ENCODE measurements at places on chromosomes 7 and 10.

DNA sequence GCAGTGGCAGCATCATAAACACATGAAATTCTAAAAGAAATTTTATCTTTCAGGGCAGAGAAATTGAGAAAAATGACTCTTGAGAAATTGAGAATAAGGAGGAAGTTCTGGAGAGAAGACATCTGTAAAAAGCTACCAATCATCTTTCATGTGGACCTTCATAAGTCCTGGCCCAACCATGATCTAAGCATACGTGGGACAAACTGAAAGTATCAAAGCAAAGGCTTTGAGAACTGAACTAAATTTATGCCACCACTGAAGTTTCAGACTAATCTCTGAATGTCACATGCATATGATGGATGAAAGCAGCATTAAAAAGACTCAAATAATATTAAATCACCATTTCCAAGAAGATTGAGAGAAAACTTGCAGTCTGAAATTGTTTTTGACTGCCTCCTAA lies 1502.8 kb upstream of the LRRTM3 start:
- DNase-seq = no peak

DNA sequence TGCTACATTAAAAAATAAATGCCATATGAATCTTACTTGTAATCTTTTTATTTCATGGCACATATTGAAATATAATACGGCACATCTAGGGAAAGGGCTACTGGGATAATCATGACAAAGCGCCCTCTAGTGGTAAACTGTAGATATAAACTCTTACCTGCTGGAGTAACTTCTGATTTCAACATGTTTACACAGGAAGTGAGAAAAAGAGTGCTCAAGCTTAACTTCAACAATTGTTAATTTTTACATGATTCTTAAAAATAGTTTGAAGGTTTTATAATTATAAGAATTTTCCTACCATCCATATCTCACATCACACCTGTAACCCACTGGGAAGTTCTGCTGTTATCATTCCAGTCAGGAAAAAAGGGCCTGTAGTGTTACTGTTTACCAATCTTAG lies 2.0 kb upstream of the HEPACAM2 start:
- DNase-seq = no peak

DNA sequence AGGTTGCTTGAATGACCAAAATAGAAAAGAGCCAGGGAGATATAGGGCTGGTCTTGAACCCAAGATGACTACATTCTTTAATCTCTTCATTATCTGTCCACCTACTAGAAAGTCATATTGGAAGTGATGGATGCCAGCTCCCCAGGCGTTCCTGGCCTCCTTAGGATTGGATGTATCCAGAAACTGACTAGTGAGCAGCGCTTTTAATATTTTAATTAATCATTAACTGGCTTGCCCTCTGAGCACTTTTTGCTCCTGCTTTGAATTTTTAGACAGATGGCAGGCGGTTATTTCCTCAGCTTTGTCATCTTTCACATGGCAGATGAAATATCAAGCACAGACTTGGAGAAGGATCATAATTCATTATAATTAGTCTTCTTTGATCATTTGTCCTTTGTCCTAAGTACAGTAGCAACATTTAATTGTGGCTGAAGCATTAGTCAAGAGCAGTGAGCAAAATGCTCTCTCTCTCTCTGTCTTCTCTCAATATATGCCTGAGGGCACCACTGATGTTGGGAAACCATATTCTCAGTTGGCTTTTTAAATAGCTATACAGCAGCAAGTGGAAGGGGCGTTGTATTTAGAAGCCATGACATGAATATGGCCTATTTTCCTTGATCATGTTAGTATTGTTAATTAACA lies 588.0 kb downstream of the NRG3 start:
- no peak for DNase-seq

- DNase-seq = no peak
Measured at GRCh38 chr10:60848126-60848525, 69.8 kb downstream of the CDK1 start.

DNA sequence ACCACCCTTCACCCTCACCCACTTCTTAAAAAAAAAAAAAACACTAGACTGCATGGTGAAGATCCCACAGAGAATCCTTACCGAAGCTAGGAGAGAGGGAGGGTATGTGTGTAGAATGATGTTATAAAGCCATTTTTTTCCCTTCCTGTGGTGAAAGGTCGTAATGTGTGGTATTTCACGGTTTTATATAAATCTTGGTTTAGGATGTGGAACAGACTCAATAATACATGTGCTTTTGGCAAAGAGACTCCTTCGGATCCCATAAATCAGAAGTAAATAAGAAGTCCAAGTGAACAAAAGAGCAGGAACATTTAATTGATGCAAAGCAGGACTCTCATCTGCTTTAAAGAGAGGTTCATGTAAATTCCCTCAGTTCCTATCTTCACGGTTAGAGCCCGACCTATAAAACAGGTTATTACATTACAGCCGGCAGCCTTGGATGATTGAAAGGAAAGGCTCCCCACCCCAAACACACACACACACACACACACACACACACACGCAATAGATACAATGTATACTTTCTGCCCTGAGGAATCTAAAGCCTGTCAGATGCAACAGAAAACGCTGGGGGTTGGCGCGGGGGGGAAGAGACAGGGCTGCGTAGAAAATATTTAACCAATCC lies 8.8 kb downstream of the DLX5 start:
- no peak for DNase-seq

GRCh38 chr7:21999896-22000295 lies 54.2 kb upstream of the CDCA7L start:
- no peak for DNase-seq

DNA sequence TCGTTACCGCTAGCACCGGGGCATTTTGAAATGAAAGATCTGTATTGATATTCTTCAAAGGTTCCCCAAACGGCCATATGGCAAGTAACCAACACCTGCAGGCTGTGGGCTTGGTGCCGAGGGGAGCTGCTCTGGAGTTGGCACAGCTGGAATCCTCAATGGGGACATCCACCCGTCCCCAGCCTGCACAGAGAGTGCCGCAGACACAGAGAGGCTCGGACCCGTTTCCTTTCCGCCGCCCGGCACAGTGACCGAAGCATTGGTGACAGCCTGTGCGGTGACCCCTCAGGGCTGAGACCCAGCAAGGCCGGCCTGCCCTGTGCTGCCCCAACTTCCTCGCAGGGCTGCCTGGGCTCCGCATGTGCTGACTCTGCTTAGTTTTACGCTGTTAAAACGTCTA lies 4.5 kb downstream of the CFAP46 start:
- DNase-seq = no peak

GRCh38 chr7:16204953-16205352 lies 216.4 kb downstream of the CRPPA start:
- no peak for DNase-seq

GRCh38 chr7:113483657-113484056 lies 365.3 kb upstream of the SMIM30 start:
- DNase-seq = no peak

- no peak for DNase-seq
Measured at GRCh38 chr10:47264797-47265281, 35.2 kb upstream of the GDF10 start.

GRCh38 chr7:107007007-107007891 lies 37.3 kb upstream of the PRKAR2B start:
- no peak for DNase-seq

DNA sequence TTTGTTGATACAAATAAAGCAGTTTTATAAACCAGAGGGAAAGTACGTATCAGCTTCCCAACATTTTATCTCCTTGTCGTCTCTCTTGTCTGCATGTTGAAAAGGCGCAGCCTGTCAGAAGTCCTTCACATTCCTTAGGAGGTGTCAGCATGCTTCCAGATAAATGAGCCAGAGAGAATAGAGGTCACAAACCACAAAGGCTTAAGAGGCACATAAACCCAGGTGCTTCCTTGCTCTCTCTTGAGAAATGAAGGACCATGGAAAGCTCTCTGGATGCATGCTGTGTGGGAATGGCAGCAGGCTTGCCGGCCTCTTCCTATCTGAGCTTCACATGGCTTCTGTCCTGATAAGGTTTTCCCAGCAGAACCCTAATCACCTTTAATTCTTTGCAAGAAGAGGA lies 448.5 kb downstream of the XPNPEP1 start:
- DNase-seq = no peak

GRCh38 chr7:484356-485101 lies 35.1 kb downstream of the PDGFA start:
- DNase-seq = no peak

DNA sequence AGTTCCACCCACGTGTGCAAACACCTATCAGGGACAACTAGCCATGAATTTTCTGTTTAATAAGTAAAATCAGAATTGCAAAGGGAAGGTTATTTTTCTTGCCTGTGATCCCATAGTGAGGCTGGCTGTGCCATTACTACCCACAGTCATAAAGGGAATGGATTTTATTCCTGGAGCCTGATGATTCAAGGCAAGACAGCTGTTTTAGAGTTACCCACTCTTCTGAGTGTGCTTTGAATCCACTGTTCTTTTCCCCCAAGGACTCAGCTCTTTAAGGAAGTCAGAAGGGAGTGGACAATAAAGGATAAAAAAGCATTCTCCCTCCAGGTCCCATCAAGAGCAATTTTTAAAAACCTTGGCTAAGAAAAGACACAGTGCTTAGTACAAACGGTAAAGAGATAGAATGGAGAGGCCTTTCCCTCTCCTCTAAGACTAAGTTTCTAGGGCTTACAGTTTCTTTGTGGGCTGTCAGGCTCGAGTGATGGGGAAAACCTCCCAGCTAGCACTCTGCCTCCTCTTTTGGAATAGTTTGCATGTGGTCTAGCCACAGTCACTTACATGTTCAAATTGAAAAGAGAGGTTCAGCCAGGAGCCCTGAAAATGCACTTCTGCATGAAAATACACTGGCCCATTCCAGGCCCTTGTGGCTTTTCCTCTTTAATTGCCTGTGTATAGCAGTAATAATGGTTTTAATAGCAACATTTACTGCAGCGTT lies 5.1 kb upstream of the LRRC4 start:
- no peak for DNase-seq

DNA sequence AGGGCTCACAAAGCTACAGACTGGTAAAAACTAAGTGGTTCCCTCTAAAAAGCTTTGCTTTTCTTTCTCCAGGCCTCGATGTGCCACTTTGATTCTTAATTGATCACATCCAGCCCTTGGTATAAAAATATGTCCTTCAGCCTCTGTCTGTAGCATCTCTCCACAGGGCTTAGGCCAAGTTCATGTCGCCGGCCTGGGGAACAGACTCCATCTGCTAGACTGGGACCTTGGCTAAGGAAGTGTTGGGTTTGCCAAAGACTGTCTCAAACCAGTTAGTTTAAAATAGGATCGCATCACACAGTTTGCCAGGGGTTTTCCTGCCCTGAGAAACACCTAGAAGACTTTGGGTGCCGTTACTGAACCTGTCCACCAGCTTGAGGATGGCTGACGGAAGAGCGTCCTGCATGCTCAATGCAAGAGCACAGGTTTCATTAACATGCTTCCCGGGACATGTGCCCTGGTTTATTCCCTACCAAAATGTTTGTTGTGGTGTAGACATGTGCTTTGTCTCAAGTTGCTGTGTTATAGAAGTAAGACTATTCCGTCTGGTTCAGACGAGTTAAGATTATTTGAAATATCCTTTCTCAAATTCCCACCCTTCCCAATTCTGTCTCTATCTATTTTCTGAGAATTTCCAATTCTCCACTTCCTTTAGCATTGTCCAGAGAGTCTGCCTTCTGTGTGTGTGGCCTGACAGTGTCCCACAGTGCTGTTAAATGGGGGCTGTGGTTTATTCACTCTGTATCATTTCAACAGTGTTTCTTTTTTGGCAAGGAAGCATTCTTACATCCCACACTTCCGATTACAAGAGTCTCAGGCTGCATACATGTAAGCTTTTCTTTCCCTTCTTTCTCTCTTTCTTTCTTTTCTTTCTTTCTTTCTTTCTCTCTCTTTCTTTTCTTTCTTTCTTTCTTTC lies 334.7 kb downstream of the INHBA start:
- no peak for DNase-seq

DNA sequence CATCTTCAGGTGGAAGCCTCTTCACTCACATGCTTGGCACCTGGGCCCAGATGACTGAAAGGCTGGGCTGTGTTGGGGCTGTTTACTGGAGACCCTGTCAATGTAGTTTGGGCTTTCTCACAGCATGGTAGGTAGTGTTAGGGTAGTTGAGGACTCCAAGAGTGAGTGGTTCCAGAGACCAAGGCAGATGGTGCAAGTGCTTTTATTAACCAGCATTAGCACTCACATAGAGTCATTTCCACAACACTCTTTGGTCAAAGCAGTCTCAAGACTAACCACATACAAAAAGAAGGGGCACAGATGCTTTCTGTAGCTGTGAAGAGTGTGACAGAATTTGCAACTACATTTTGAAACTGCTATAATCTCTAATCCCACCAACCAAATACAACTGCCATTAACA lies 135.0 kb downstream of the RTKN2 start:
- no peak for DNase-seq
